Endothelial cell of umbilical vein (primary cell): ENCODE measurements at places on chromosomes 12 and 14. TPM values are rescaled to one million over a fixed set of nuclear protein-coding genes. Genes with fewer than 3 reads are reported as not detected.

The KRT75 gene
- polyA plus RNA-seq = not detected in 2 replicates

GRCh38 chr12:106814714-106815113, 40.2 kb downstream of the RIC8B start:
- no peak for DNase-seq

The EML5 gene
- 0.06 TPM in 1 of 2 replicates, not detected in the other for polyA plus RNA-seq

The KRT74 gene
- polyA plus RNA-seq = not detected in 2 replicates

The M6PR gene
- 111 and 124 TPM in 2 replicates for polyA plus RNA-seq

GRCh38 chr14:53533384-53533970, 380.4 kb upstream of the DDHD1 start:
- no peak for DNase-seq

- DNase-seq = no peak
Measured at GRCh38 chr12:673849-674248, 10.6 kb upstream of the NINJ2 start.

The KLRC4 gene
- polyA plus RNA-seq = not detected in 2 replicates

DNA sequence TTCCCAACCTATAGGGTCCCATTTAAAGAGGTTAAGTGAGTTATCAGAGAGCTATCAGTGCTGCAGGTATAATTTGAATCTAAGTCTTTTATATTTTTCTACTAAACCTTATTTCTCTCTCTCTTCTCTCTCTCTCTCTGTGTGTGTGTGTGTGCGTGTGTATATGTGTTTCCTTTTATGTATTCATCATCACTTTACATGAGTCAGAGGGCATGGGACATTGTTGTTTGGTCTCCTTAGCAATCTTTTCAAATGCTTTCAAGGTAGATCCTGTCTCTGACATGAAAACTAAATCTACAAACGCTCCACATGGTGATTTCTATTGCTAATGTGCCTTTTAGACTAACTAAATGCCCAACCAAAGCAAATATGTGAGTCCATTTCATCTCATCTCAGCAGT, 459.7 kb downstream of the BTG1 start:
- DNase-seq = peak; percentile 17

GRCh38 chr14:102560458-102561261, 31.8 kb upstream of the RCOR1 start:
- no peak for DNase-seq
